ENCODE measurements at places on chromosomes 16 and 17.

GRCh38 chr17:45646288-45646988 lies 137.7 kb upstream of the CRHR1 start:
- H3K27ac ChIP-seq, result no peak overlapping the region
- no peak overlapping the region for H3K4me3 ChIP-seq
- no peaks in the 10 kb centered on the region for H3K36me3 ChIP-seq
- DNase-seq, result no peak

DNA sequence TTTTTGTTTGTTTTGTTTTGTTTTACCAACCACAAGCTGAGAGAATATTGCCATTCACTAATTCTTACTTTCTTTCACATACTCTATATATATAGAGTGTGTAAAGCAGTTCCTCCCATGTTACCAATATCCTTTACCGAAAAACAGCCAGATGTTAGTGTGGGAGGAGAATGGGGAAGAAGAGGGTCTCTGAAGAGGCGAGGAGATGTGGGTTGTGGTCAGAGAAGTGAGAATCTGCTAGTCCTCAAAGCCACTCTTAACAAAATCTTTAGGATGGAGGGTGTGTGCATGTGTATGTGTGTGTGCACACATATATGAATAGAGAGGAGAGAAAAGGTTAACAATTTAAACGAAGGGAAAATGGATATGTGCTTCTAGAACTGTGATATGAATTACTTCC lies 80.6 kb downstream of the TUBD1 start:
- no peak overlapping the region for H3K27ac ChIP-seq
- H3K27me3 ChIP-seq, result no peaks in the 10 kb centered on the region
- H3K4me3 ChIP-seq, result no peak overlapping the region
- H3K36me3 ChIP-seq, result peaks cover 20% of the 10 kb centered on the region
- H3K4me1 ChIP-seq, result no peaks in the 10 kb centered on the region

DNA sequence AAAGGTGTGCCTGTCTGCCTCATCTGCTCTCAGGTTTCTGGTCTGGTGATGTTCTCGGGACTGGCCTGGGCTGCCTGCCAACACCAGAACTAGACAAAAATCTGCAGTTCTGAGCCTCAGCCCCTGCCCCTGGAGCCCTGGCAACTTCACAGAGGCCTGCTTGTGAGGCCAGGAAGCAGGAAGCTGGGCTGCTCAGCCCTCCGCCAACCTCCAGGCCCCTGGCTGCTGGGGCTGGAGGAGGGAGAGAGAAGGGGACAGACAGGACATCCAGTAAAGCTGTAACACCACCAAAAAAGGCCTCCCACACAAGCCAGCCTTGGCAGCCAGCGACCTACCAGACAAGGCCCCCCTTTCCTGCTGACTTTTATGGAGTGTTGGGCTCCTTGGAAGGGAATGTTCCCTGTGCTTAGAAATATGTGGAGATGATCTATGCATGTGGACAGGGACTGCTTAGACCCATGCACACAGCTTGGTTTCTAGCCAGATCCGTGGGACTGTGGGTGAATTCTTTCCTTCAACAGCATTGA lies 157.6 kb downstream of the XYLT1 start:
- peaks cover 4% of the 10 kb centered on the region for H3K4me1 ChIP-seq
- no peak overlapping the region for H3K27ac ChIP-seq
- H3K4me3 ChIP-seq, result no peak overlapping the region
- H3K27me3 ChIP-seq, result no peaks in the 10 kb centered on the region
- DNase-seq, result no peak

- H3K27ac ChIP-seq, result no peak overlapping the region
- no peaks in the 10 kb centered on the region for H3K4me1 ChIP-seq
- no peak for DNase-seq
- H3K36me3 ChIP-seq, result no peaks in the 10 kb centered on the region
- no peak overlapping the region for H3K4me3 ChIP-seq
These were observed 26.0 kb upstream of the B4GALNT2 start for GRCh38 chr17:49106321-49107210.

- no peak overlapping the region for H3K27ac ChIP-seq
- DNase-seq, result no peak
- peaks cover 27% of the 10 kb centered on the region for H3K4me1 ChIP-seq
- H3K27me3 ChIP-seq, result no peaks in the 10 kb centered on the region
- no peaks in the 10 kb centered on the region for H3K36me3 ChIP-seq
These were observed 118.2 kb upstream of the CHMP6 start for GRCh38 chr17:80873307-80873951.

GRCh38 chr17:46108550-46109110 lies 84.6 kb downstream of the KANSL1 start:
- no peaks in the 10 kb centered on the region for H3K27me3 ChIP-seq
- H3K4me1 ChIP-seq, result peaks cover 14% of the 10 kb centered on the region
- no peaks in the 10 kb centered on the region for H3K36me3 ChIP-seq
- no peak for DNase-seq
- no peak overlapping the region for H3K4me3 ChIP-seq
- no peak overlapping the region for H3K27ac ChIP-seq

DNA sequence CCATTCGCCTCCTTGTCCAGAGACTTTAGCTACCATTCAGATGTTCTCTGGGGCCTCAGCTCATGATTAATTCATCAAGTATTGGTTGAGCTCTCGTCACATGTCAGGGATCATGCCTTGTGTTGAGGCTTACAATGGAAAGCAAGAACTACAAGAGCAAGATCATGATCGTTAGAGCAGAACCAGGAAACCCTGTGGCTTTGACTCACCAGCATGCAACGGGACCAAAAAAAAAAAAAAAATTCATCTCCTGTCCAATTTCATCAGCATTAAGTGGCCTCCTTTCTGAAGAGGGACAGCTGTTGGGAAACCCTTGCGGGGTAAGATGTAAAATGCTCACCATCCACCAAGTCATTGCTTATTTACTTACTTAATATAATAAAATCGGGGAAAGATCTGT lies 12.1 kb upstream of the USP10 start:
- H3K4me1 ChIP-seq, result no peaks in the 10 kb centered on the region
- H3K27ac ChIP-seq, result no peak overlapping the region
- peaks cover 9% of the 10 kb centered on the region for H3K27me3 ChIP-seq
- no peaks in the 10 kb centered on the region for H3K36me3 ChIP-seq
- H3K4me3 ChIP-seq, result no peak overlapping the region

- DNase-seq, result no peak
- H3K4me1 ChIP-seq, result peaks cover 1% of the 10 kb centered on the region
- H3K27ac ChIP-seq, result no peak overlapping the region
These were observed 4.2 kb downstream of the IRX3 start for GRCh38 chr16:54282202-54282927.

DNA sequence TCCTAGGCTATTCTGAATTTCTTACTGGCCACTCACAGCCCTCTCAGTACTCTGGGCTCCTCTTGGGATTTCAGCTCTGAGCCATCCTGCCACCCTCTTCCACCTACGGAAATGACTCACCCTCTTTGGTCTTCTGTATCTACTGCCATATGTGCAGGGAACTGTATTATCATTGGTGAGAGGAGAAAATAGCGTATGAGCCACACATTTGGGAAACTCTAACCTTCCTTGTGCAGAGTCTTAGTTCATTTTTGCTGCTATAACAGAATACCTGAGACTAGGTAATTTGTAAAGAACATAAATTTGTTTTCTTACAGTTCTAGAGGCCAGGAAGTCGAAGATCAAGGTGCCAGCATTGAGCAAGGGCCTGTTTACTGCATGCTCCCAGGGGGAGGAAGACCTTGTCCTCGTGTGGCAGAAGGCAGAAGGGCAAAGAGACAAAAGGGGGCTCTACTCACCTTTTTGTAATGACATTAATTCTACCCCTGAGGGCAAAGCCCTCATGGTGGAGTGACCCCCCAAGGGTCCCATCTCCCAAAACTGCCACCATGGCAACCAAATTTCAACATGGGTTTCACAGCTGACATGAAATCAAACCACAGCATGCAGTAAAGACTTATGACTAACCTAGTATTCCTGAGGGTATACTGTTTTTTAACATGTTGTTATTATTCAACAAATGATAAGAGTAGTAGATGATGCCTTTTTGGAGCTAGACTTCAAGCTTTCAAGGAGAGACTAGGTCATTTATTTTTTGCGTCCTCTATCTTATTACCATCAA lies 191.8 kb downstream of the PRKCA start:
- no peak for DNase-seq
- H3K4me1 ChIP-seq, result peaks cover 5% of the 10 kb centered on the region

DNA sequence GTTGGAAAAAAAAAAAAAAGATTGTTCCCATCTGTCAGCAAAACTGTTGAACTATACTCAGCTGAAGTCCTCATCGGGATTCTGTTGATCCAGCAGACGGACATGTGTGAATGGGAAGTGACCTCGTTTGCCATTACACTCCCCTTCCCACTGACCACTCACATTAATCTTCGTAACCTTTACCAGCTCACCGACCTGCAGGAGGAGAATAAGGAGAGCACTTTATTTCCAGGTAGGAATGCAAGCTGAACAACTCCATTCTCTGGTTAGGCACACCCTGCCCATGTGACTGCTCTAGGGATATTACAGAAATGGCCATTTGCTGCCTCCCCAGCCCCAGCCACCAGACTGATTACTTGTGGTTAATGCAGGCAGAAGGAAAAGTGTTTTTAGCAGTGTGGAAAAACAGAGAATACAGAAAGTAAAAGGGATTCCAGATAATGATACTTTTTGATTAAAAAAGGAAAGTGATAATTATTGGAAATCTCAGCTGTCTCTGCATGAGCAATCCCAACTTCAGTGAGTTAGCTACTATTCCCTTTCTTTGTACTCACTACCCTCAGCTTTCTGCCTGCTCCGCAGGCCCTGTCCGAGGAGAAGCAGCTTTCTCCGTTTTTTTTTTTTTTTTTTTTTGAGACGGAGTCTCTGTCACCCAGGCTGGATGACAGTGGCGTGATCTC lies 23.6 kb upstream of the YWHAE start:
- no peak for DNase-seq
- H3K27ac ChIP-seq, result no peak overlapping the region
- no peaks in the 10 kb centered on the region for H3K4me1 ChIP-seq
- H3K4me3 ChIP-seq, result no peak overlapping the region
- peaks cover 42% of the 10 kb centered on the region for H3K36me3 ChIP-seq

DNA sequence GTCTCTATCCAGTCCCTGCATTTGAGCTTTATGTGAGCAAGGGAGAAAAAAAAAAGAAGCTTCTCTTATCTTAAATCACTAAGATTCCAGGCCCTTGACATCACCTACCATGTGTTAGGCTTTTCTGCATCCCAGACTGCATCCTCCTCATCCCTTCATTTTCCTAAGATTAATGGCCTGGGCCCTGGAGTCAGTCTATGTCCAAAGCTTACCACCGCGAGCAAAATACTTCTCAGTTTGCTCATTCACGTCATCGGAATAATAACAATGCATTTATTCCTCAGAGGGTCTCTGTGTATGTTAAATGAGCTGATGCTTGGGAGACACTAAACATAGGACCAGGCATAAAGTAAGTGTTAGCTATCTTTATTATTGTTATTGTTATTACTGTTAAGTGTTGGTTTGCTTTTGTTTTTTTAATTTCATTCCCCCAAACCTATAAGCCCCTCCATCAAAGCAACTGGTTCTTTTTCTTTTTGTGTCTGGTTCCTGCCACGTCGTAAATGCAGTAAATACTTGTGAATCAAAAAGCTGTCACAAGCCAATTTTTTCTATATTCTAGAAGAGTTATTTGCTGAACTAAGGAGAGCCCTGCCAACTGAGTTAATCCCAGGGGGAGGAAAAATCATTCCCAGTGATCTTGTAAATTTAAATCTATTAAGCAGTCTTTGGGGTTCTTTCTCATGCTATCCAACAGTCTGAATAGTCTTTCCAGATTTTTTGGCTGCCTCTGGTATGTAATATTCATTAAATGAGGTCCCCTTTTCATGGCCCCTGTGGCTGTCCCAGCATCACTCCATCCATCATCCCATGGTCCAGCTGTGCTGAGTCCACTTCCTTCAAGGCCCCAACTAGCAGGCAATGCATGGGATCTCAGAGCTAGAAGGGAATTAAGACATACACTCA lies 46.5 kb downstream of the VAT1L start:
- no peak for DNase-seq
- H3K4me1 ChIP-seq, result no peaks in the 10 kb centered on the region
- no peak overlapping the region for H3K27ac ChIP-seq
- no peak overlapping the region for H3K4me3 ChIP-seq

DNA sequence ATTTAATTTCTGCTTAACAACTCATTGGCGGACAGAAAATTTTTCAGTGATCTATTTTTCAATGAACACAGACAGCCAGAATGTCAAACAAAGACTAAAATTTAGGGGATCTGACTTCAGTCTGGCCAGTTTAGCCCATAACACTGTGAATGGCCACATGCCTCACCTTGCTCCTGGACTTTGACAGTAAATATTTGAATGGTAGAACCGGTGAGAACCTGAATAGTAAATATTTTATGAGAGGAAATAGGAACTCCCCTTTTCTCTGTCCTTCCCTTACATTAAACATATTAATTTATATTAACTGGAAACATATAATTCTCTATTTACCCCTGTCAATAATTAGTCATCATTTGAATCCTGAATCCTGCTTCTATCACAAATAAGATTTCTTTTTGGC lies 942.1 kb downstream of the KCNJ2 start:
- no peak for DNase-seq
- H3K27me3 ChIP-seq, result no peaks in the 10 kb centered on the region
- no peak overlapping the region for H3K4me3 ChIP-seq
- no peaks in the 10 kb centered on the region for H3K4me1 ChIP-seq
- H3K27ac ChIP-seq, result no peak overlapping the region
- H3K36me3 ChIP-seq, result no peaks in the 10 kb centered on the region

GRCh38 chr17:66087073-66087472 lies 104.9 kb downstream of the CEP112 start:
- H3K36me3 ChIP-seq, result no peaks in the 10 kb centered on the region
- H3K4me1 ChIP-seq, result no peaks in the 10 kb centered on the region
- no peak for DNase-seq
- no peak overlapping the region for H3K27ac ChIP-seq

GRCh38 chr16:12318661-12319427 lies 342.3 kb downstream of the SNX29 start:
- H3K27ac ChIP-seq, result no peak overlapping the region
- peaks cover 2% of the 10 kb centered on the region for H3K36me3 ChIP-seq
- no peaks in the 10 kb centered on the region for H3K27me3 ChIP-seq
- H3K4me1 ChIP-seq, result no peaks in the 10 kb centered on the region

- DNase-seq, result no peak
- H3K4me1 ChIP-seq, result no peaks in the 10 kb centered on the region
- H3K27me3 ChIP-seq, result peaks cover 5% of the 10 kb centered on the region
- no peak overlapping the region for H3K27ac ChIP-seq
- H3K36me3 ChIP-seq, result no peaks in the 10 kb centered on the region
These were observed 269.7 kb upstream of the ASIC2 start for GRCh38 chr17:33562792-33563191.

GRCh38 chr17:78748730-78749317 lies 33.2 kb downstream of the CYTH1 start:
- no peaks in the 10 kb centered on the region for H3K27me3 ChIP-seq
- peak overlapping the region; percentile 93 for H3K27ac ChIP-seq
- peak overlapping the region; percentile 66 for H3K4me3 ChIP-seq
- DNase-seq, result peak; percentile 84

GRCh38 chr17:72470121-72470705 lies 349.4 kb downstream of the SOX9 start:
- no peaks in the 10 kb centered on the region for H3K4me1 ChIP-seq
- H3K27me3 ChIP-seq, result peaks cover 15% of the 10 kb centered on the region
- H3K4me3 ChIP-seq, result no peak overlapping the region
- no peak overlapping the region for H3K27ac ChIP-seq
- no peak for DNase-seq

GRCh38 chr16:35391328-35391727 lies 1931.9 kb downstream of the TP53TG3F start:
- DNase-seq, result no peak
- H3K4me1 ChIP-seq, result no peaks in the 10 kb centered on the region
- H3K27me3 ChIP-seq, result no peaks in the 10 kb centered on the region
- no peaks in the 10 kb centered on the region for H3K36me3 ChIP-seq
- H3K4me3 ChIP-seq, result no peak overlapping the region

GRCh38 chr17:34771891-34772290 lies 189.4 kb downstream of the CCT6B start:
- no peaks in the 10 kb centered on the region for H3K36me3 ChIP-seq
- no peaks in the 10 kb centered on the region for H3K4me1 ChIP-seq
- H3K27me3 ChIP-seq, result peaks cover 50% of the 10 kb centered on the region
- H3K4me3 ChIP-seq, result no peak overlapping the region

All from T-cell (primary cell).